ENCODE measurements at places on chromosomes 12 and 14. TPM values are rescaled to one million over a fixed set of nuclear protein-coding genes. Genes with fewer than 3 reads are reported as not detected.
A peak's percentile ranks its signal among the peaks of the same experiment; 100 is the strongest.

DNA sequence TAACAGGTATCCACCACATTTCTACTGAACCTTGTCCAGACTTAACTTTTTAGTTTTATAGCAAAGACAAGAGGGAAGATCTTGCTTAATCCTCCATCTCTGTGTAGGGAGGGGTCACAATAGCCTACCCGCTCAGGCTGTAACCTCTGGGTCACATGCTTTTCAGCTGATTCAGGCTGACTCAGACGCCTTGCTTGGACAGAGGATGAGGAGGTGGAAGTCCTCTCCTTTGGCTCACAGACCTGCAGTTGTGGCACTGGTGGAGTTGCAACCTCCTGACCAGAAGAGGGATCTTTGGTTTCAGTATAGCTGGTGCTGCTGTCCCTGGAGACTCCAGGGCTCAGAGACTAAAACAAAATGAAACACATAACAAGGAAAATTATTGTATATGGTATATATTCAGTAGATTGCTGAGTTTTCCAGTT lies 16.2 kb downstream of the ACIN1 start:
- DNase-seq = peak; percentile 91

GRCh38 chr14:91406451-91406850 lies 11.2 kb downstream of the CCDC88C start:
- DNase-seq = no peak

DNA sequence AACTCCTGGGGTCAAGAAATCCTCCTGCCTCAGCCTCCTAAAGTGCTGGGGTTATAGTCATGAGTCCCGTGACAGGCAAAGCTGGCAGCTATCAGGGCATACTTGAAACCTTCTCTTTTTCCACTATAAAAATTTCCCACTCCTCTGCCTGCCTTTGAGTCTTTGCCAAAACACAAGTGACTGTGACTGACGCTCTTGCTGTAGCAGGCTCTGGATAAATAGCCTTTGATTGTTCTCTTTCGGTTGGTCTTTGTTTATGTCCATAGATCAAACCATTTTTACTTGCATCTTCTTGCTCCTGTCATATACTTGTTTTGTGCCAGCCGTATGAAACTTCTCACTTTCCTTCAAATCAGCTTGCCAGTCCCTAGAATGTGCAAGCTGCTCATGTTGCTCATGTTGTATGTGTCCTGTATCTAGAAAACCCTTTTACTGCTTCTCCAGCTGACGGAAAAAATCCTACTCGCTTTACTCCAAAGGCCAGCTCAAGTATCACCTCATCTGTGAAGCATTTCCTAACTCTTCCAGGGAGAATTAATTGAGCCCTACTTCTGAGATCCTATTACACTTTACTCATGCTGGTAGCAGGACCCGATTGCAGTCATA lies 73.1 kb downstream of the RESF1 start:
- peak; percentile 31 for DNase-seq

DNA sequence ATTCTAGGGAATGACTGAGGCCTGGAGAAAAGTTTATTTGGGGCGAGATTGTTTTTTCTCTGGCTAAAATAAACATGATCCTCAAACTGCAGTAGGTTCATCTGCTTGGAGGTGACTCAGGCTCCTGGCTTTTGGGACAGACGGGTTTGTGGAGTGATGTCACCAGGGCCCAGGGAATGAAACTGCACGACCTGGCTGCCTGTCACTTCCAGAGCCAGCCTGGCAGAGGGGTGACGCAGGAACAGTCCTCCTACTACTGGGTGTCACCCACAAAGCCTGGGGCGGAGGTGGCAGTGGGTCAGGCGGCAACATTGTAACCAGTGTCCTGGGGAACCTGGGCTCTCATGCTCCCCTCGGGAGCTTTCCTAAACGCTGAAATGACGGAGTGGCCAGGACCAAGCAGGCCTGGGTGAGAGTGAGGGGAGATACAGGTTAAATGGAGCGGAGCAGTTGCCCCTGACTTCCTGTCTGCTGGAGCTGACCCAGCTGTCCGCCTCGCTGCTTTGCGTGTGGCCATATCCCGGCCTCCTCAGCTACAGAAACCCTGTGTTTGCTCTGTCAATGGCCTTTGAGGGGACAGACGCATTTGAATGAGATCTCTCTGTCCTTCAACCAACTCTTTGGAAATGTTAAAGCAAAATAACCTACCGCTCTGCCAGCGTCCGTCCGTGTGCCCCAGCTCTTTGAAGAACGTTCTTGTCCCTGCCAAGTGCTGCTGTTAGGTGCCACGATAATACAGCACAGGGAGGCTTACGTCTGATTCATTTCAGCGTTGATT lies 6.5 kb downstream of the HIP1R start:
- DNase-seq = peak; percentile 87

GRCh38 chr12:57330992-57331391 lies 80.0 kb upstream of the STAC3 start:
- DNase-seq = no peak

- DNase-seq = no peak
Measured at GRCh38 chr14:89209558-89209957, 207.5 kb downstream of the FOXN3 start.

GRCh38 chr12:20450591-20451180 lies 82.3 kb downstream of the PDE3A start:
- no peak for DNase-seq

DNA sequence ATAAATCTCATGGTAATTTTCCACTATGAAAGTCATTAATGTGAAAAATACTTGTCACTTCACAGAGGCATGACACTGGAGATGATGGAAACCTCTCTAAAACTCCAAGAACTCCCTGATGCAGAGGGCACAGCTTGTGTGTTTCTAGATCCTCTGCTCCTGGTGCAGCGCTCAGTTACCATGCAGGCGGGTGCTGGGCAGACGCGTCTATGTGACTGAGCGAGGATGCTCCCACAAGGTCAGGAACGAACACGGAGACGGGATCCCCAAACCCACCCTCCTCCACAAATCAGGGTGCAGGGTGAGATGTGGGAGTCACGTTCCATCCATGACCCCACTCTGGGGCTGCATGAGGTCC lies 81.5 kb downstream of the CCDC88C start:
- DNase-seq = no peak

DNA sequence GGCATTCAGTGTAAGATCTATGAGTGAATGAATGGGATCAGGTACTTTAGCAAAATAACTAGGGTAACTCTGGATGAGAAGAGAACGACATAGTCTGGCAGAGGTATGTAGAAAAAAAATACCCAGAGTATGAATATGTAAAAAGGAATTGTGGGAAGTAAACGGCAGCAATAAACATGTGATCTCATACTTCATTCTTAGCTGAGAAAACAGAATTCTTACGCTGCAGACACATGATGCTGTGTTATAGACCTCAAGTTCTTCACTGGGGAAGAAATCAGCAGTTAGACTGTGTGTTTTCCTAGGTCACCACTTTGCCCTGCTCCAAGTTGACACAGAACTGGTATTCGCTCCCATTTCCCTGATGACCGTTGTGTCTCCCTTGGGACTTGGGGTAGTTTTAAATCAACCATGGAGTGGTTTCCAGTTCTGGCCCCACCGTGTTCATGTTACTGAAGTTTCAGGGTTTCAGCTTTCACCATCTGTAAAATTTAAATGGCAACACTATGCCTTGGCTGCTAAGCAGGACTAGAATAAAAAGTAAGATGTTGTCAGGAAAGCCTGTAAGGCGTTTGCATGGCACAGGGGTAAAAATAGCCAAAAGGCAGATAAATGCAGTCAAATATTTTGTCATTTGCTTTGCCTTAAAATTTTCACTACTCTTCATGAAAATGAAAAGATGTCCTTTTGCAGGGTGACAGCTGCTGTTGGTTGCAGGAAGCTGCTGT lies 223.7 kb downstream of the PELI2 start:
- no peak for DNase-seq

TTC9 gene
- 6.3 TPM for total RNA-seq

FGF6 gene
- total RNA-seq = not detected

- no peak for DNase-seq
Measured at GRCh38 chr12:119695034-119695433, 27.1 kb downstream of the PRKAB1 start.

DNA sequence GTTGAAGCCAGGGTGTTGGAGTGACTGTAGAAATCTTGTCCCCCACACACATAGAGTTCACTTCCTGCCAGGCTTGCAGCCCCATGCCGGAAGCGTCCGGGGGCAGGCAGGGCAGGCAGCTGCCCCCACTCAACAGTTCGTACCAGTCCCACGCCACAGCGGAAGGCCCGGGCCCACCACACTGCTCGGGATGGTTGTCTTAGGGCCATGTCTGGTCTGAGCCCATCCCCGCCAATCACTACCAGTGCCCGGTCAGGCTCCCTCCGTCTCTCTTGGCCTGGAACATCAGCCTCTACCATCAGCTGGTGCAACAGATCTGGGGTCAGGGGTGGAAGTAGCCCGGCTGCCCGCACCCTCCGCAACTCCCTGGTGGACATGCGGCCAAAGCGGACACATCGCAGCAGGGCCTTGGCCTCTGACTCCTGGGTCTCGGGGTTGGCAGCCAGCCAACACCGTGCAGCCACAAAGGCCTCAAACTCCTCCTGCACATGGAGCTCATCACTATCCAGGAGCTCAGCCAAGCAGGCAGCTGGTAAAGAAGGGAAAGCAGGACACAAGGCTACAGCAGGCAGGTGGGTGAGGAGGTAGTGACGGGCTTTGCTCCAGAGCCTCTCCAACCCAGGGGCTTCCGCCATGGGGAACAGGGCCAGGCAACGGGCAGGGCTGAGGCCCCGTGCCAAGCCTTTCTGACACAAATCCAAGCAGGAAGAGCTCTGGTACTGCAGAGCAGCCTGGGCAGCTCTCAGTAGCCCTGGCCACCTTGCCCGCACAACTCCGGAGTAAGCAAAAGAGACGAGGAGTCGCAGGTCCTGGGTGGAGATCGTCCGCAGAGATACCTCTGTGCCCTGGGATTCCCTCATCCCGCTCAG lies 5.9 kb downstream of the KLHL33 start:
- no peak for DNase-seq

DNA sequence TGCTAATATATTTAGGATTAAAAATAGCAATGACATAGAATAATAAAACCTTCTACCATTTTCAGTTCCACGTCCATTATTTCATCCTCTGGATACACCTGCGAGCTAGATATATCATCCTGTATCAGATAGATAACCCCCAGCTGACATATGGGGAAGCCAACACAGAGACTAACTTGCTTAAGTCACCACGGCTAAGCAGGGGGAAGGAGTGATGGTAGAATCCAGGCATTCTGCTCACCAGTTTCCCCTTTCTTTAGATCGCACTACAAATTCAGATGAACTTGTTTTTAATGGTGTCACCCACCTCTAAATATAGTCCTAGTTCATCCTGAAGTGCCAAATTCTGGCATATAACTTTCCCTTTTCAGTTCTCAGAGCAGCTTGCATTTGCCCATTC lies 110.1 kb downstream of the TXNDC16 start:
- DNase-seq = no peak

- DNase-seq = no peak
Measured at GRCh38 chr14:20559461-20559904, 1.4 kb downstream of the RNASE9 start.

KRT1 gene
- total RNA-seq = 6,493 TPM

KLHL33 gene
- 1.2 TPM for total RNA-seq

ASCL1 gene
- not detected for total RNA-seq
